ENCODE measurements at places on chromosomes 11 and 22. TPM values are rescaled to one million over a fixed set of nuclear protein-coding genes. Genes with fewer than 3 reads are reported as not detected.

The RASSF10 gene
- total RNA-seq = 0.57 TPM

The PDGFB gene
- 1.8 TPM for total RNA-seq

The SCGB1A1 gene
- not detected for total RNA-seq

The SMIM38 gene
- total RNA-seq = 2.2 TPM

The ANKK1 gene
- total RNA-seq = 0.19 TPM

The SCN3B gene
- total RNA-seq = 2.0 TPM

DNA sequence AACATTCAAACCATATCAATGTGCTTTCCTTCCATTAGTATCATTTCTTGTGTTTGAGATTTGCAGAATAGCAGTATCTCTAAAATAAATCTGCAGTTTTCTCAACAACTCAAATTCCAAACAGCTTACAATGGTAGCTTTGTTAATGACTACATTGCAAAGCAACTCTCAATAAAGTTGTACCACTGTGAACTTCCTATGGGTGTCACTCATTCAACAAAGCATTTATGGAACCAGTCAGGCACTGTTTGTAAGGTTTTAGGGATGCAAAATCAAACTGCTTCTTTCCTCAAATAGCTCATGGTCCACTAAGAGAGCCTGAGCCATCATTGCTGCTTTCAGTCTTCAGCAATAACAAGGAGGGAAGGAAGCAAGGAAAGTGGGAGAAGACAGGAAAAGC, 91.0 kb downstream of the CCDC83 start:
- DNase-seq = no peak

DNA sequence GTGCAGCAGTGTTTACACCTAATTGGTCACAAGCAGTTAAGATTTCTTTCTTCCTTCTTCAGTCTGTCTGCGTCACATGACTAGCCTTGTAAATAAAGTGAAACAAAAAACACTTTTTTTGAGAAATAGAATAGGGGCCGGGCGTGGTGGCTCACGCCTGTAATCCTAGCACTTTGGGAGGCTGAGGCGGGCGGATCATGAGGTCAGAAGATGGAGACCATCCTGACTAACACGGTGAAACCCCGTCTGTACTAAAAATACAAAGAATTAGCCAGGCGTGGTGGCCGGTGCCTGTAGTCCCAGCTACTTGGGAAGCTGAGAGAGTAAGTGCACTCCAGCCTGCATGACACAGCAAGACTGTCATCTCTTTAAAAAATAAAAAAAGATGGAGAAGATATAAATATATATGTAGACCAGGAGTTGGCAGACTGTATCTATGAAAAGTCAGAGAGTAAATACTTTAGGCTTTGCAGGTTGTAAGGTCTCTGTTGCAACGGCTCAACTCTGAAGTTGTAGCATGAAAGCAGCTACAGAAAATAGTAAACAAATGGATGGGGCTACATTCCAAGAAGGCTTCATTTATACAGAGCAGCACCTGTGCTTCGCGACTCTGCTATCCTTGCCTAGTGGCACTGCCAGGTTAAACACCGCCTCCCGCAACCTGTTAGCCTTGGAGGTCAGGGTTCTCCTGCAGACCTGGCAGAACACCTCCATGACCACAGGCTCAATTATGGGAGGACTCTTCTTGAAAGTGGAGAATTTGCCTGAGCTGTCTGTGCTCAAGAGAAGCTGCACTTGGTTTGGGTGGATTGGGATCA, 55.9 kb downstream of the PPP6R2 start:
- no peak for DNase-seq

DNA sequence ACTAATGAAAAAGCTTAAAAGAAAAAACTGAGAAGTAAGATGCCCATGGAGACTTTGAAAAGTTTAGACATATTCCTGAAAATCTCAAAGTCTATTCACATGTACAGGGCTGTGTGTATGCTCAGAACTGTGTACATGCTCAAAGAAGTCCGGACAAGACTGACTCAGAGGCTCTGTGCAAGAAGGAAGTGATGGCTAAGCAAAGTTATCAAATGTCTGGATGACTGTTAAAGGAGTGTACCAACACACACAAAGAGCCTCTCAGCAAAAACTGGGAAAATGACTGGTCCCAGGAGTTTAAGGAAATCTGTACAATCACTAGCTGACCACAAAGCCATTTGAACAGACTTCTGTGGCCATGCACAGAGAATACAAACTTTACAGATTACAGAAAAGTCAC, 33.1 kb upstream of the ARHGAP32 start:
- no peak for DNase-seq

DNA sequence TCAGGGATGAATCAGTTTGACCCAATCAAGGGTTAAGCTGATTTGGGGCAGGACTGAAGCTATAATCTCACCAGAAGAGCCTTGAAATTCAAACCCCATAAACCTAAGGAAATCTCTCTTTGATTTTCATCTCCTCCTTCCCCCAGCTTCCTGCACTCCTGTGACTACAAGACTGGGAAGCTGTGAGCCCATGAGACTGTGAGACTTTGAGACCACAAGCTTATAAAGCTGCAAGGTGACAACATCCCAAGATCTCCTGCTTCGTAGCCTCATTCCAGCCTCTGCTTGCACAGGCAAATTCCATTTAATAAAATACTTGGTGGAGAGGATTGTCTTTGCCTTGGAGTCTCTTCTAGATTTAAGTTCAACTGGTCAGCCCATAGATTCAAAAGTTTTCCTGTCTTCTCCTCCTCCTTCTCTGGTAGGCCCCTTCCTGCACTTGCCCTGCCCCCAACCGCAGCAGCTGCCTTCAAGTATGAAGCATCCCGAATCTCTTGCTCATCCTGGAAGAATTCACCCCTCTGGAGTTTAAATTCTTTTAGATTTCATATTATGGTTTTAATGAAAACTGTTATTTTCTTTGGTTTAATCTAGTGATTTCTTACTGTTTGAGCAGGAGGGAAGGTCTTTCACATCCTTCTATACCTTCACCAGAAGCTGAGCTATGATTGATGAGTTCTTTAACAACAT, 42.1 kb downstream of the PAMR1 start:
- no peak for DNase-seq

DNA sequence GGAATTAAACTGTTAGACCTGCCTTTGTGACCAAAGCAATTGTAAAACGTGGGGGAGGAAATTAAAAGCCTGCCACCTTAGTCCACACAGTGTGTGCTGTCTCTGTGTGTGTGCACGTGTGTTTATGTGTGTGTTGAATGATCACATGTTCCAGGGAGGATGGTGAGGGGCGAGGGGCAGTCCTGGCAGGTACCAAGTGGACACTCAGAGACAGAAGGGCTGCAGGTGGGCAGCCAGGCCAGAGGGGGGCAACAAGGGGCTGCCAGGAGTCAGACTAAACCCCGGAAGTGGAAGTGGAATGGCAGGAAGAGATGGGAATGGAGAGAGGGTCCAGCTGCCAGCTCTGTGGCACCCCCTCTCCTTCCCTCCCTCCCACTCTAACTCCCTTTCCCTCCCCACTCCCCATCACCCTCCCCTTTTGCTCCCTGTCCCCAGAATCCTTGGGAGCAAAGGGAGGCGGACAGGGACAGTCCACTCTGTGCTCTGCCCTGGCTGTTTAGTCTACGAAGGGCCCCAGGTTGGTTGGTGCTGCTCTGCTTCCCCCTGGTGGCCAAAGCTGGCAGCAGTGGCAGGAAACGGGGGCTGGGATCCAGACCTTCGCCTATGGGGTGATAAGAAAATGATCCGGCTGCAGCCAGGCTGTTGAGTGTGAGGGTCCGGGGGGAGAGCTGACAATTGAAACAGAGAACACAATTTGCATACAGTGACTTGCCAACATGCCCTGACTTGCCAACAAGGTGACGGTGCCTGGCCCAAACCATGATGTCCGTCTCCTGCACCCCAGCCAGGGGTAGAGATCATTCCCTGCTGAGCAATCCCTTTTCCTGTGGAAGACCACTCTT, 24.4 kb downstream of the P2RY2 start:
- DNase-seq = peak; percentile 76

DNA sequence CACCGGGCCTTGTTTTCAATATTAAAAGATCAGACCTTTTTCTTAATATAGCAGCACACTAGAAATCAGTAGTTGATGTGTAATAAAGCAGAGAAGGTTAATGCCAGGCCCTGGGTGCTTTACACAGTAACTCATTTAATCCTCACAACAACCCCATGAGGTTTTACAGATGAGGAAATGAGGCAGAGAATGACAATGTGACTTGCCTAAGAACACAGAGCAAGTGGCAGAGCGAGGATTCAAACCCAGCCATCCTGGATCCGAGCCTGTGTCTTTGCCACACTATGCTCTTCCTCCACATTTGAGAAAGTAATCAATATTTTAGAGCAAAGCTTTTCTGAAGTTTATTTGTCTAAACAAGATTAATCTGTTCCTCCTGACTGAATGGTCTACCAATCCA, 7.2 kb downstream of the JAML start:
- no peak for DNase-seq

GRCh38 chr11:128624269-128625175, 37.2 kb upstream of the ETS1 start:
- peak; percentile 74 for DNase-seq

GRCh38 chr11:19631712-19632498, 80.7 kb upstream of the NAV2 start:
- no peak for DNase-seq

DNA sequence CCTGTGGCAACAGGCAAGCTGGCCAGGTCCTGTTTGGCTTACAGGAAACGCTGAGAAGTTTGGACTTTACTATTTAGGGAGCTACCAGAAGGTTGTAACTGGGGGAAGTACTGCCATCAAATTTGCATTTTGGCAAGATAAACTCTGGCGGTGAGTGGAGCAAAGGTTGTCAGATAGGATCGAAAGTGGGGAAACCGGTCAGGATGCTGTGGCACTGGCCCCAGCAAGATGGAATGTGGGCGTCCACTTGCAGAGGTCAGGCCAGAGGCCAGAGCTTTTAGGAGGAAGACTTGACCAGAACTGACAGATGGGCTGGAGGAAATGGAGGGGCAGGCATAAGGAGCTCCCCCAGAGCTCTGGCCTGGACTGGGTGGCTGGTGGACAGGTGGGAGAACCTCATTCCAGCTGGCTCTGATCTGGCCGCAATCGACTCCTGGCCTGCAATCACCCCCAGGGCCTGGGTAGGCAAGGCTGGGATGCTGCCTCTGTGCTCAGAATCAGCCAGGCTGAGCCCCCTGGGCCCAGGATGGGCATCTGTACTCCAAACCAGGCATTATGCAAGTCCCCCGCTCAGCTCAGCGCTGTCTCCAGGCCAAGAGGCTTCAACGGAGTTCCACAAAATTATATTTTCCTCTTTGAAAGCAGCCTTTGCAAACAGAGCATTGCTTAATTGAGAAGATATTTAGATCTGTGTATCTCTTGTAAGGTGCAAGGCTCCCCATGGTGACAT, 178.3 kb upstream of the NECTIN1 start:
- peak; percentile 84 for DNase-seq

DNA sequence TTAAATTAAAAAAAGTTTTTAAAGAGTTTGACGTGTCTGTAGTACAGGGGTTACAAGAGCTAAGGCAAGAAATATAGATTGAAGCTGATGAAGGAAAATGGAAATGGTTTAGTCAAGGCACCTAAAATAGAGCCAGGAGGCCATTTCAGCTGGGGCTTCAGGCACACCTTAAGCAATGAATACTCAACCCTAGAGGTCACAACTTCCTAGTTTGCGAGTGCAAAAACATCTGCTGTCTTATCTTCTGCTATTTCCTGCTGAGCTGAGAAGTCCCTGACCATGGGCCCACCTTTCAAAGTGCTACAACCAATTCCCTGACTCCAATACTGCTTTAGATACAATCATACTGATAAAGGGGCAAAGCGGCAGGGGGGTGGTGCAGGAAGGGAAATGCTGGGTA, 87.4 kb downstream of the DLG2 start:
- DNase-seq = no peak

DNA sequence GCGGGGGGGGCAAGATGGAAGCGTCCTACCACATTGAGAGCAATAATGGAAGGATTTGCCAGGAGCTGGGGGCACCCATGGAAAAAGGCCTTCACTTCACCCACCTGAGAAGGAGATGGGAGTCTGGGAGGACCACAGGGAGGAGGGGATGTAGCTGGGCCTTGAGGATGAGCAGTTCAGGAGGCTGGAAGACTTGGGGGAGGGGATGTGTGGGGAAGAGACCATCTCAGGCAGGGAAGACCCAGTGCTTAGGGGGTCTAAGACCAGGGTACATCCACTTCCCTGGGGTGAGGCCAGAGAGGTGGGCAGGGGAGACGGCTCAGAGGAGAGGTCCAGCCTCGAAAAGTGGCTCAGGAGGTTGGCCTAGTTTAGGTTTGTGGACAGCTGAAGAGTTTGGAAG, 71.3 kb upstream of the TCF20 start:
- DNase-seq = no peak

GRCh38 chr22:40028098-40028425, 33.3 kb downstream of the FAM83F start:
- no peak for DNase-seq

DNA sequence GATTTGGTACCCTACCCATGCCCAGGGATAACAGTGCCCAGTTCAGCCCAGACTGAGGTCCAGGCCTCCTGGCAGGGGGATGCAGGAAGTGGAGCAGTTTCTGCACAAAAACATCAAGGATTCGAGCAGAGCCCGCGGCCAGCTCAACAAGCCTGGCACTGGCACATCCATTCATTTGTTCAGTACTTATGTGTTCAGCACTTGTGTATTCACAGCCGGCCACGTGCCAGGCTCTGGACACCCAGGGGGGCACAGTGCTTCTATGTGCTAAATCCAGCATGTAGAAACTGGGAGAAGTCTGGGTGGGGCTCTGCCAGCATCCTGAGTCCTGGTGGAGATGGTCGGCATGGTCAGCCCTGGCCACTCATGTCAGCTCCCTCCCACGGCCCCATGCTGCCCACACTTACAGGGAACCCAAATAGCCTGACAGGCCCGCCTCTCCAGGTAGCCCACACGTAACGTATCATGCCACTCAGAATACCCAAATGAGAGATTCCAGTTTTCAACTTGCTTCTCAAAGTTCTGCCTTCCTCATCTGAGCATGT, 28.5 kb downstream of the LINC01488 start:
- DNase-seq = no peak

DNA sequence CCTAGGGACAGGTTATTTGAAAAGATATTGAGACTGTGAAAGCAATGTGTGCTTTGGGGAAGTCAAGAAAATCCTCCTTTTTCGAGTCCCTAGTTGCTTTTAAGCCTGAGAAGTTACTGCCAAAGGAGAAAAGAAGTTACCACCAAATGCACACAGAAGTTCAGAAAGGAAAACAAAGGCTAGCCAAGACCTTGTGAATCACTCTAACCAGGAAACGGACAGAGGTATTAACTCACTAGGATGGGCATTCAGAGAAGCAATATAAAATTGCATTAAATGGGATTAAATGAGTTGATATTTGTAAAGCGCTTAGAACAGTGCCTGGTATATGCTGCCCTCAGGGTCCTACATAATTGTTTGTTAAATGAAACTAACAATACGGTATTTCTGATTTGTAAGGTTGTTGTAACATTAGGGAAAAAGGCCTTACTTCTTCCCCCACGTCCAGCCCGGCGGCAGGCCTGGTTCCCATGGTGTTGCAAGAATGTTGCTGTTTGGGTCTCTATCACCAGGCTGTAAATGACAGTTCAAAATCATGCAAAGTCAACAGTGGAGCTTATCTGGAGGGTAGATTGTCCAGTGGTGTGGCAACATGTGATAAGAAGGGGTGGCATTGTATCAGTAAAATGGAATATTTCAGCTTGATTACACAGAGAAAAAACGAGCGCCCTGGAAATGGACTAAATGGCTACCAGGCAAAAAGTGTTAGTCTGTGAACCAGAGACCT, 7.1 kb downstream of the TMA7B start:
- DNase-seq = no peak
